Posterior vena cava (tissue), 2 donors: ENCODE measurements at places on chromosomes 12 and 14. TPM values are rescaled to one million over a fixed set of nuclear protein-coding genes. Genes with fewer than 3 reads are reported as not detected.

Gene RAB3IP
- total RNA-seq, result 12.1 TPM

Gene HCAR1
- total RNA-seq, result 3.3 TPM

Gene ENDOU
- total RNA-seq, result 0.38 TPM

Gene TPPP2
- not detected for total RNA-seq

Gene MYBPC1
- total RNA-seq, result not detected
